ENCODE measurements at places on chromosomes 3 and 15. TPM values are rescaled to one million over a fixed set of nuclear protein-coding genes. Genes with fewer than 3 reads are reported as not detected.

Gene ACAN
- total RNA-seq, result 5.0 TPM

Gene B3GALNT1
- 37.5 TPM for total RNA-seq

Gene SEC62
- total RNA-seq, result 78.9 TPM

Gene ILDR1
- total RNA-seq, result 1.2 TPM

Gene STRIT1
- 1.4 TPM for total RNA-seq

Gene HIGD2B
- not detected for total RNA-seq

Gene PP2D1
- total RNA-seq, result not detected

Gene PLA2G4F
- total RNA-seq, result 3.1 TPM

Gene USP19
- 30.8 TPM for total RNA-seq

Gene MKRN2OS
- total RNA-seq, result not detected

Gene SLC6A1
- 3.2 TPM for total RNA-seq

Gene PIGX
- 30.6 TPM for total RNA-seq

Gene CYP1A2
- not detected for total RNA-seq

Gene SLC25A36
- total RNA-seq, result 251 TPM

Gene GUCA1C
- not detected for total RNA-seq

Gene FHIT
- 7.4 TPM for total RNA-seq

Gene ROBO1
- 67.0 TPM for total RNA-seq

Gene VPS13C
- total RNA-seq, result 202 TPM

Gene HCLS1
- 11.6 TPM for total RNA-seq

Gene ZNF662
- total RNA-seq, result 22.5 TPM

Gene GOLGA6A
- not detected for total RNA-seq

Gene CDCP1
- total RNA-seq, result 2.9 TPM
